GM18507 (cell line): ENCODE measurements at places on chromosomes 7 and 10.

DNA sequence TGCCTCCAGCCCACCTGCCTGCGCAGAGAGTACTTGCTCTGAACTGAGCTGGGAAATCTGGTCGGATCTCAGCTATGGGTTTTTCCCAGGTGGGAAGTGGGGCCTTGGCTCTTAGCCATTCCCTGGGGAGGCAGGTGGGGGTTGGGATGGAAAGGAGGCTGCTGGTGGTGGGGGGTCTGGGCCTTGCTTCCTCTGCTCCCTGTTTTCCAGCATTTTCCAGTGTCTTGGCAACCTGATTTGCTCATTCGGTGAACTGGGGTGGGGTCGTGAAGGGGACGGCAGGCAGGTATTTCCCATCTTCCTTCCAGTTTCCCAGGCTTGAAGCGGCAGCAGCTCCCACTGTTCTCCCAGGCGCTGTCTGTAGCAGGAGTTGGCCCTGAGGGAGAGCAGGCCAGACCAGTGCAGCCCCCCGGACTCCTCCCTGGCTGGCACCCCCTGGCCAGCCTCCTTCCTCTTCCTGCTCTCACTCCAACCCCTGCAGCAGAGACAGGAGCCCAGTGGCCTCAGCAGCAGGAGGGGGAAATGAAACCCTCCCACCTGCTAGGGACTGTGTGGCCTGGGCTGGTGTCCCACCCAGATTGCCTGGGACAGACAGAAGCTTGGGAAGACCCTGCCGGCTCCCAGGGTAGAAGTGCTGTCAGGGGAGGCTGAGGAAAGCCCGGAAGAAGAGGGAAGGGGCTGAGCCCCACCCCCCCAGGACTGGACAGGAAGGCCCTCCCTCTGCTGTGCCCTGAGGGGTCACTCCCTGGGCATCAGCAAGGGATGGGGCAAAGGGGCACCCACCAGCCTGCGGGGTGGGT is 6.6 kb downstream of the TRIM8 start:
- no peak for DNase-seq

GRCh38 chr7:127884066-127884559 is 147.1 kb downstream of the LRRC4 start:
- DNase-seq = no peak

GRCh38 chr7:40243076-40243475 is 108.3 kb downstream of the SUGCT start:
- DNase-seq = no peak

GRCh38 chr7:40836218-40836617 is 701.4 kb downstream of the SUGCT start:
- DNase-seq = no peak

DNA sequence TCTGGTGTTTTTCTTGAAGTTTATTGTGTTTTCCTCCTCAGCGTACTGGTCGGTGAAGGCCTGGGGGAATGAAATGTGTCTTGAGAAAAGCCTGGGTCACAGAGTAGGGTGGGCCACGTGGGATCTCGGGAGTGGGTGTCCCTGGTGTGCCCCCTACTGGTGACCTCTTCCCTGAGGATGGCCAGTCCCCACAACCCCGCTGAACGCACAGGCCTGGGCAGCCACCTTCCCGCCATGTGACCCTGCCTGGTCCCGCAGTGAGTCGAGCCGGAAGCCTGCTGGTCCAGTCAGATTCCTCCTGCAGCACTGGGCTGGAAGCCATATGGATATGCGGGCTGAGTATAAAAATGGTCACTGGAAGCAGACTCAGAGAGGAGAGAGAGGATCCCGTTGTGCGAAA is 52.9 kb upstream of the GNA12 start:
- no peak for DNase-seq

DNA sequence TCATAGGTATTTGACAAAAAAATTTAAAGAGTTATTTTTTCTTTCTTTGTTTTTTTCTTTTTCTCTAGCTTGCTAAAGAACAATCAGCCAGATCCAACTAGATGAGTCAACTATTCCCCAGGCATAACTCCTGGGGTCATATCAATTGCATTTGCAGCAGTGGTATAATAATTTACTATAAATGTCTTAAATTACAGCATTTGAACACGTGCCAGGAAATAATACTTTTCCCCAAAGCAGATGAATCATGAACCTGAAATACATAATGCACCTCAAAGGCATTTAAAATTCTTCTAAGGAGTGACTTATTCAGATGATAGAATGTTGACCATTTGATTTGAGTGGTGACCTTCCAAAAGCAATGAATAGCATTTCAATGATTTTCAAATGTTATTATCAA is 190.1 kb downstream of the LRRTM3 start:
- no peak for DNase-seq

- no peak for DNase-seq
Observed at GRCh38 chr10:1182280-1183032, 126.3 kb downstream of the WDR37 start.
